Cardiac ventricle fibroblast (primary cell): ENCODE measurements at places on chromosomes 7 and 10. TPM values are rescaled to one million over a fixed set of nuclear protein-coding genes. Genes with fewer than 3 reads are reported as not detected.

Gene MRC1
- 0.19 and 0.59 TPM in 2 replicates for total RNA-seq

Gene SPDYE16
- total RNA-seq: 0.75 TPM in 1 of 2 replicates, not detected in the other

Gene SEMA3A
- 0.34 and 0.69 TPM in 2 replicates for total RNA-seq

Gene PRTFDC1
- total RNA-seq: 11.1 and 15.2 TPM in 2 replicates

Gene GATA3
- 0.25 and 0.34 TPM in 2 replicates for total RNA-seq

Gene LIPJ
- total RNA-seq: not detected in 2 replicates

Gene CCL24
- total RNA-seq: not detected in 2 replicates

Gene MYH16
- not detected in 2 replicates for total RNA-seq

Gene SCART1
- 0.73 and 2.2 TPM in 2 replicates for total RNA-seq

Gene ACTA2
- 247 and 257 TPM in 2 replicates for total RNA-seq

Gene ANKRD2
- not detected in 2 replicates for total RNA-seq

Gene GNGT1
- not detected in 2 replicates for total RNA-seq

Gene FKBP14
- total RNA-seq: 23.2 and 28.3 TPM in 2 replicates

Gene AMPH
- total RNA-seq: 6.3 and 9.0 TPM in 2 replicates

Gene TEX47
- not detected in 2 replicates for total RNA-seq

Gene CDHR1
- 0.06 TPM in 1 of 2 replicates, not detected in the other for total RNA-seq

Gene LIPF
- not detected in 2 replicates for total RNA-seq

Gene NRG3
- total RNA-seq: 0.05 TPM in 1 of 2 replicates, not detected in the other

Gene KCND2
- not detected in 2 replicates for total RNA-seq

Gene TDRD1
- 1.2 and 1.7 TPM in 2 replicates for total RNA-seq

Gene CYP2E1
- 0.64 and 2.2 TPM in 2 replicates for total RNA-seq

Gene FAM25A
- total RNA-seq: not detected in 2 replicates

Gene TAS2R4
- 0.12 and 0.29 TPM in 2 replicates for total RNA-seq

Gene OR2A7
- total RNA-seq: 0.20 and 1.3 TPM in 2 replicates

Gene C10orf67
- total RNA-seq: not detected in 2 replicates

Gene BLNK
- total RNA-seq: not detected in 2 replicates

Gene STEAP1B
- total RNA-seq: 1.1 and 1.8 TPM in 2 replicates

Gene BAMBI
- total RNA-seq: 12.0 and 16.9 TPM in 2 replicates

Gene AKR1C3
- total RNA-seq: 317 and 328 TPM in 2 replicates

Gene AEBP1
- 165 and 178 TPM in 2 replicates for total RNA-seq
